ENCODE measurements at places on chromosomes 1 and 21.

DNA sequence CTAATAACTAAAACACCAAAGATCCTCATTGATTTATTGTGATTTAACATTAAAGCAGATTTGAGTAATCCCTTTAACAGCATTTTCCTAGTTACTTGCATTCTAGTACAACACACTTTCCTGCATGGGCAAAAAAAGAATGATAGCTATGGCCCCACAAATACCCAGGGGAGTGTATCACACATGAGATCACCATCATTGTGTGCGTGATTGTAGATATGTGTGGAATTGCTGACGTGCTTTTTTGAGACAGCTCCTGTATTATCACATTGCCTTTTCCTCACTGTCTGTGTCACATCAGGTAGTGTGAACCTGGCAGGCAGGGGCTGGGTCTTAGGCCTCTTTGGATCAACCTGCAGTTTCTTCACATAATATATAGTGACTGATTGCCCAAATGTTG lies 48.5 kb upstream of the SAMD13 start:
- peak; percentile 52 for DNase-seq
- H3K4me3 ChIP-seq = no peak overlapping the region
- no peaks in the 10 kb centered on the region for H3K36me3 ChIP-seq
- no peak overlapping the region for H3K27ac ChIP-seq
- peaks cover 5% of the 10 kb centered on the region for H3K4me1 ChIP-seq

GRCh38 chr1:1548591-1548990 lies 8.2 kb upstream of the TMEM240 start:
- H3K27ac ChIP-seq = no peak overlapping the region

DNA sequence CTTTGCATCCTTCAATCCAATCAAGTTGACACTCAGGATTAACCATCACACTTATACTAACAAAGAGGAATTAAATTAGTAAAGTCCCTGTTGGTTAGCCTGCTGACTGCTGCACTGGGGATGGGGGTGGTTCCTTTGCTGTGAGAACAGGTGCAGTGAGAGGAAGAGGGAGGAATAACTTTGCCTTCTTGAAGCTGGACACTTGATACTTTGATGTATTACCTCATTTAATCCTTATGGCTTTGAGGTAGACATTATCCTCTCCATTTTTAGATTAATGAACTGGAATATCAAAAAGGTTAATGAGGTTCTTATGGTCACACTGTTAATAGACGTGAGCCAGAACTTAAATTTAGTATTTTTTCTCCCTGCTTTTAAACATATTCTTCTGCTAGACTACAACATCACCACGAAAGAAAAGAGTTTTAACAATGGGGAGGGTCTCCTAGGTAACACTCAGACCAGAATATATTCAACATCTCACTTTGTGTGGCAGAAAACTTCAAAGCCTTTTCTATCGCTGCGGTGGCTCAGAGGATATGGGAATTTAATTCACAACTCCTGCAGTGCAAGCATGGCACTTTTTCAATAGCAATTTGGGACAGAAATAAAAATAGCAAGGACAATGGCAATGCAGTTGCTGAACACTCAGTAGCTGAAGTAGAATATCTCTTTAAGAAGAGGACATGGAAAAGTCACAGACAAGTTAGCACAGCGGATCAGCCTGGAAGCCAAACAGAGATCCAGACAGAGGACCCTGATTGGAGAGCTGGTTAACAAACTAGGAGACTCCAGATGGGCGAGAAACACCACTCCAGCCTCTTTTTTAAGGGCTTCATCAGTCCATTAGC lies 68.8 kb upstream of the DNAH14 start:
- H3K4me3 ChIP-seq = no peak overlapping the region
- no peak for DNase-seq
- H3K36me3 ChIP-seq = no peaks in the 10 kb centered on the region
- H3K27me3 ChIP-seq = no peaks in the 10 kb centered on the region
- H3K4me1 ChIP-seq = no peaks in the 10 kb centered on the region

GRCh38 chr1:155717041-155717440 lies 28.1 kb downstream of the DAP3 start:
- H3K27ac ChIP-seq = no peak overlapping the region
- no peak overlapping the region for H3K4me3 ChIP-seq
- no peaks in the 10 kb centered on the region for H3K27me3 ChIP-seq
- no peaks in the 10 kb centered on the region for H3K4me1 ChIP-seq

- H3K4me1 ChIP-seq = no peaks in the 10 kb centered on the region
- peaks cover 29% of the 10 kb centered on the region for H3K27me3 ChIP-seq
- no peak for DNase-seq
- no peaks in the 10 kb centered on the region for H3K36me3 ChIP-seq
- no peak overlapping the region for H3K4me3 ChIP-seq
Measured at GRCh38 chr1:112322018-112322417, 74.0 kb upstream of the CTTNBP2NL start.

DNA sequence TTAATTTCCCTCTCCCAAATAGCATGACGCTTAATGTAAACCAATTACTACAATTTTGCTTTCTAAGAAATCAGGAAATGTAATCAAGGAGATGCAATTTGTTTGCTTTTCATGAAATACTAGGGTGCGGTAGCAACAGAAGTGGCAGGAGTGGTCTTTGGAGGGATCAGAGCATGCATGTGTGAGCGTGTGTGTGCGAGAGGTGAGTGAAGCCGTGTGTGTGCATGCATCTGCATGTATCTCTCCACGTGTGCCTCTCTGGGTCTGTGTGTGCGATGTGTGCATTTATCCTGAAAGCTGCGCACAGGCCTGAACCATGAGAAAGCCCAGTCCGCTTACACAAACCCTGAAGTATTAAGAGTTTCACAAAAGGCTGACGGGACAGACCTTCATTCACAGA lies 249.8 kb upstream of the C1orf174 start:
- no peaks in the 10 kb centered on the region for H3K27me3 ChIP-seq
- no peak overlapping the region for H3K27ac ChIP-seq
- no peak for DNase-seq
- no peak overlapping the region for H3K4me3 ChIP-seq

- no peak overlapping the region for H3K4me3 ChIP-seq
- H3K27ac ChIP-seq = no peak overlapping the region
- peaks cover 38% of the 10 kb centered on the region for H3K27me3 ChIP-seq
- no peaks in the 10 kb centered on the region for H3K36me3 ChIP-seq
Measured at GRCh38 chr1:203324105-203325025, 19.0 kb downstream of the BTG2 start.

GRCh38 chr1:219188331-219188803 lies 14.7 kb downstream of the LYPLAL1 start:
- H3K27me3 ChIP-seq = no peaks in the 10 kb centered on the region
- no peaks in the 10 kb centered on the region for H3K4me1 ChIP-seq
- H3K36me3 ChIP-seq = peaks cover 36% of the 10 kb centered on the region

GRCh38 chr1:195714248-195714647 lies 894.0 kb downstream of the KCNT2 start:
- no peaks in the 10 kb centered on the region for H3K4me1 ChIP-seq
- H3K27me3 ChIP-seq = no peaks in the 10 kb centered on the region
- H3K27ac ChIP-seq = no peak overlapping the region

- H3K27me3 ChIP-seq = no peaks in the 10 kb centered on the region
- no peak for DNase-seq
- H3K36me3 ChIP-seq = no peaks in the 10 kb centered on the region
- H3K27ac ChIP-seq = no peak overlapping the region
- H3K4me3 ChIP-seq = no peak overlapping the region
Measured at GRCh38 chr1:34013958-34014737, 150.3 kb downstream of the HMGB4 start.

GRCh38 chr1:33563699-33564098 lies 91.3 kb downstream of the ZSCAN20 start:
- H3K36me3 ChIP-seq = peaks cover 25% of the 10 kb centered on the region
- no peak for DNase-seq
- no peak overlapping the region for H3K27ac ChIP-seq
- H3K27me3 ChIP-seq = peaks cover 3% of the 10 kb centered on the region

DNA sequence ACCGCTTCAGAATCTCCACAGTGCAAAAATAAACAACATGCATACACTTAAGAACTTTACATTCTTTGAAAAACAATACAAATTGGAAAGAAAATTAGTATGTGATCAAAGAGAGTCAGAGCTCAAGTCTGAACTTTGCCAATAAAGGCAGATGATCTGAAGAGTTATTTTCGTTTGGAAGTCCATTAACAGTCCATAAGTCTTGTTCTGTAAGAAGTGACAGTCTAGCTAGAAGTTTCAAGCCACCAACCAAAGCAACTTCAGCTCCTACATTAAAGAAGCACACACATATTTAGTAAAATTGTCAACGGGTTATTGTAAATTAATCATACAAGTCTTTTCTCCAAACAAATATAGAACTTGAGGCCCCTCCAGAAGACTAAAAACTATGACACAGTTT lies 20.7 kb downstream of the ANGEL2 start:
- H3K27me3 ChIP-seq = no peaks in the 10 kb centered on the region
- DNase-seq = no peak
- H3K4me3 ChIP-seq = no peak overlapping the region
- H3K4me1 ChIP-seq = no peaks in the 10 kb centered on the region
- H3K27ac ChIP-seq = no peak overlapping the region

DNA sequence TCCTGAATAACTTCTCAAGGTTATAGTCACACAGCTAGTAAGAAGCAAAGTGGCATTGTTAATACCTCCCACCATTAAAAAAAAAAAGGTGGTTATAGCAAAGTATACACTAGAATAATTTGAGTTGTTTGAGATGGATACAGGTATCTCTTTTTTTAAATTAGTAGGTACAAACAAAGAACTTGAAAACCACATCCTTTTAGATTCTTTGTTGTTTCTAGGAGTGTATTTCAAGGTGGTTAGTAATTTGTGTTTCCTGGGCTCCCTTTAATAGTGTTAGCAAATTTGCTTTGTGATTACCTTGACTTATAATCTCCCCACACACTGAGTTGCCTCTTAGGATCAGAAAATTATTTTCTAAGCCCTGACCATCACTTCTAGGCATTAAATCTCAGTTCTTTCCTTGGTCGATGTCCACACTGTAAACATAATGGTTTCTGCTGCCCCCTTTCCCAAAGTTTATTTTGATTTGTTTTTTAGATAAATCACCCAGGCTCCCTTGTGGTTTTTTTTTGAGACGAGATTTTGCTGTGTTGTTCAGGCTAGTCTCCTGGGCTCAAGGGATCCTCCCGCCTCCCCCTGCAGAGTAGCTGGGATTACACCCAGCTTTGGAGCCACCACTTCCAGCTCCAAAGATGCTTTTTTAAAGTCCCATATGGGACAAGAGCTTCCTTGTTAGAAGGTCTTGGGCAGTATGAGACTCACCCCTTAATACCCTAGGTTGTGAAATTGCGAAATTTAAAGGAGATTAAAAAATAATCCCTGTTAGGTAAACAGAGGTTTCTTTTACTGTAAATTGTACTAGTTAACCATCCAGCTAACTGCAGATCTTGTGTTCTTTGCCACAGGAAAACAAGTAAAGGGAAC lies 6.2 kb downstream of the AKIRIN1 start:
- H3K27me3 ChIP-seq = no peaks in the 10 kb centered on the region
- H3K4me1 ChIP-seq = peaks cover 11% of the 10 kb centered on the region
- H3K4me3 ChIP-seq = no peak overlapping the region
- no peak overlapping the region for H3K27ac ChIP-seq
- H3K36me3 ChIP-seq = peaks cover 67% of the 10 kb centered on the region

DNA sequence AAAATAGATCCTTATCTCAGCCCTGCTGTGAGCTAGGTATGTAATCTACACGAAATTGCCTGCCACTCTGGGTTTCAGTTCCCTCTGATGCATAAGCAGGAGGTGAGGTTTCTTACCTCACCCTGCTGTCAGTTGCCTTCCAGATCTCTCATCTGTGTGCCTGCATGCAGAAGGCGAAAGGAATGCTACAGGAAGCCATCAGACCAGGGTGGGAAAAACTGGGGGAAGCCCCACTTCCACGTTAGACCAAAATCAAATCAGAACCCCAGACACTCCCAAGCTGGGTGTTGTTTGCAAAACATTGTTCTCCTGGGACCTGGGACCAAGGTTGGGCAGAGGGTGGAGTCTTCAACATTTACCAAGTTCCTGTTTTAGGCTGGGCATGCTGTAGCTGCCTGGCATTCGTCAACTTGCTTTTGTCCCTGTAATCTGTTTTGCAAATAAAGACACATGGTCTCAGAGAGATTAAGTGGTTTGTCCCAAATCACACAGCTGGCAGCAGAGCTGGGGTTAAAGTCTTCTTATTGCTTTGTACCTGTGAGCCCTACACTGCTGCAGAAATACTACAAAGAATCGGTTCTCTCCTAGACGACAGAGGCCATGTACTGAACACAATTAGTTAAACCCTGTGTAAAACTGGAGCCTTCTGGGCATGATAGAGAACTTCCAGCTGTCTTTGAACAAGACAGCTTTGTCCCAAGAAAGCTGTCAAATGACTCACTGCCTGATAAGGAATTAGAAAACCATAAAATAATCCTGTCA lies 389.7 kb upstream of the RUNX1 start:
- no peak for DNase-seq
- H3K4me3 ChIP-seq = no peak overlapping the region
- H3K27me3 ChIP-seq = no peaks in the 10 kb centered on the region
- H3K4me1 ChIP-seq = no peaks in the 10 kb centered on the region
- H3K36me3 ChIP-seq = no peaks in the 10 kb centered on the region

- DNase-seq = no peak
- no peaks in the 10 kb centered on the region for H3K4me1 ChIP-seq
- H3K4me3 ChIP-seq = no peak overlapping the region
- H3K27me3 ChIP-seq = peaks cover 26% of the 10 kb centered on the region
Measured at GRCh38 chr1:7732331-7732730, 38.8 kb upstream of the VAMP3 start.

GRCh38 chr1:5937373-5937857 lies 54.8 kb downstream of the NPHP4 start:
- H3K27ac ChIP-seq = no peak overlapping the region
- no peak for DNase-seq
- H3K4me3 ChIP-seq = no peak overlapping the region
- no peaks in the 10 kb centered on the region for H3K27me3 ChIP-seq

- no peak for DNase-seq
- no peaks in the 10 kb centered on the region for H3K36me3 ChIP-seq
- H3K27me3 ChIP-seq = peaks cover 15% of the 10 kb centered on the region
- no peaks in the 10 kb centered on the region for H3K4me1 ChIP-seq
- no peak overlapping the region for H3K4me3 ChIP-seq
Measured at GRCh38 chr1:60949154-60949825, 133.1 kb upstream of the NFIA start.

- no peak overlapping the region for H3K4me3 ChIP-seq
- H3K27ac ChIP-seq = no peak overlapping the region
- no peak for DNase-seq
- peaks cover 8% of the 10 kb centered on the region for H3K4me1 ChIP-seq
- H3K36me3 ChIP-seq = no peaks in the 10 kb centered on the region
Measured at GRCh38 chr21:44837537-44837936, 19.7 kb upstream of the SUMO3 start.

DNA sequence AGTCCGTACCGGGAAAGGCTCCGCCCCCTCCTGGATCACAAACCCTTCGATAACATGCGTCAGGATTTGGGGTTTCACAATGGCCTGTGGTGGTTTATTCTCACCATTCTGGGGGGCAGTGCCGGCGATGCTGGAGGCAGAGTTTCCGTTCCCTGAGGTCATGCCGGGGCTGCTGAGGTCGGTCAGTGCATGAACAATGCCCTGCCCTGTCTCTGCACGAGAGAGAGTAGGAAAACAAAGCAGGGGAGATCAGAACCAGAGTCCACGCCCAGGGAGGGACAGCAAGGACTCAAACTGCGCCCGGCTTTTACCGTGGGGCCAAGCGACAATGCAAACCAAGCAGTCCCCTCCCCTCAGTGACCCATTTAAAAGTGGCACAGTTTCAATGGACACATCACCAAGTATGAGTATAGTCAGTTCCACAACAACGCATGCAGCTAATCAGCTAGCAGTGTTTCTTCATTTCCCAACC lies 13.2 kb upstream of the A3GALT2 start:
- no peaks in the 10 kb centered on the region for H3K27me3 ChIP-seq
- DNase-seq = no peak
- peaks cover 52% of the 10 kb centered on the region for H3K4me1 ChIP-seq
- no peak overlapping the region for H3K4me3 ChIP-seq
- peak overlapping the region; percentile 2 for H3K27ac ChIP-seq
- peaks cover 55% of the 10 kb centered on the region for H3K36me3 ChIP-seq

- H3K4me1 ChIP-seq = no peaks in the 10 kb centered on the region
- H3K4me3 ChIP-seq = no peak overlapping the region
- H3K36me3 ChIP-seq = no peaks in the 10 kb centered on the region
- DNase-seq = no peak
Measured at GRCh38 chr1:115465802-115466363, 127.8 kb upstream of the NGF start.
